ENCODE measurements at places on chromosomes 6 and 20. TPM values are rescaled to one million over a fixed set of nuclear protein-coding genes. Genes with fewer than 3 reads are reported as not detected.

- no peak for DNase-seq
Measured at GRCh38 chr6:37514837-37515236, 15.1 kb upstream of the CCDC167 start.

DNA sequence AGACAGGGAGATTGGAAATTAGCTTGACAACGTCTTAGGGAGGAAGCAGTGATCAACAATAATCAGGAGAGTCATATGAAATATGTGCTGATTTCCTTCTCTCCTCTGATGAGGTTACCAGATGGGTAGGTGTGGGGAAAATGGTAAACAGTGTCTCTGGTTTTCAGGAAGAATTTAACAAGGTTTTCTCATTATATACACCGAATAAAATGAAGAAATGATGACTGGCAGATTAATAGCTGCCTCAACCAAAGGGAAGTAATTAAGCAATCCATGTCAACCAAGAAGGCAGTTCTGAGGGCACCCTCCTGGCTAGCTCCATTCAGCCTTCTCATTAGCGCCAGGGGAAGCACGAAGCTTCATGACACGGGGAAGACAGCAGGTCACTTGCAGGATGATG, 12.7 kb upstream of the RAMACL start:
- no peak for DNase-seq

GRCh38 chr20:58981628-58982364, 740 bp downstream of the NELFCD start:
- peak; percentile 9 for DNase-seq

GRCh38 chr6:118755941-118756646, 104.7 kb upstream of the CEP85L start:
- no peak for DNase-seq

DNA sequence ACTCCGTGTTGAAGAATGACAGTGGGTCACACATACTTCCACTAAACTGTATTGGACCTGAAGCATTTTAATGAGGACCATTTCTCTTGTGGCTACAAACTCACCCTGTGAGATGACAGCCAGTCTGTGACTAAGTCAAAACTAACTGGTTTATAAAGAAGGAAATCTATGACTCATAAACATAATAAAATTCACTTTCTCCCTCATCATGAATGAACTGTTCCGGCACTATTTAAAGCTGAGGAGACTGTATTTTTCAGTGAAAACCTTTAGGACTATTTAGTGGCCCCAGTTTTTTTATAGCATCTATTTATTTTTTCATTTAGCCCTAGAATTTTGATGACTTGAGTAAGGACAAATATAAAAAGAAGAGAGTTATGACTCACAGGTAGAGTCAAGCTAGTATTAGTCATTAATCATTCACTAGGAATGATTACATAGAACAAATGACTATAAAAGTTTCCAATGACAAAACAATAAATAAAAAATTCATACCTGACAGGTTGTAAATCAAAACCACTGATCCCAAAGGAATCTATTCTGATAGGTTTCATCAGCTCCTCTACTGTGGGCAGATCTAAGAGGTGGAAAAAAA, 34.2 kb downstream of the CEP162 start:
- no peak for DNase-seq

DNA sequence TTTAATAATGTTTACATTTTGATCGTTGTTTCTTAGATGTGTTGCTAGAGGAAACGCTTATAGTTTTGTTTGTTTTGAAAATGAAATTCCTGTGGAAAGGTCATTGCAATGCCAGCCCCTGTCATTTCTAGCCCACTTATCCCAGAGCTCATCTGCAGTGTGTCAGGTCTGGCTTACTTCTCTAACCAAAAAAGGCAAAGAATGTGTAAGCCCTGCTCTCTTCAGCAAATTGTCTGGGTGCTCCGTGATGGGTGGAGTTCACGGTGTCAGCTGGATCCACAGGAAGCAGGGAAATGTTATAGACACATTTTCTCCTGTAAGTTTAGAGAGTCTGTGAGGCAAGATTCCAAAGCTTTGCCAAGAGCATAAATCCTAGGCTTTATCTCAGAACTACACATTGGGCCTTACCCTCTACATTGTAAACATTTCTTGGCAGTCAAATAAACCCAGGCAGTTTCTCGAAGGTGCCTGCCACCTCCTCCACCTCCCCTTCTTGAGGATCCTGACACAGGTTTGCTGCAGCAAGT, 50.9 kb downstream of the RPRD1B start:
- no peak for DNase-seq

GRCh38 chr6:109482905-109483734, at the start of gene ZBTB24:
Gene ZBTB24, minus strand, starts transcription at chr6:109483219. Its CDS starts 1,193 bp downstream, at chr6:109482026.
- DNase-seq: peak; percentile 93

TTBK1 gene
- total RNA-seq: 1.1 TPM

ESF1 gene
- 25.6 TPM for total RNA-seq

ASXL1 gene
- total RNA-seq: 133 TPM

TCP11 gene
- total RNA-seq: not detected
